Cardiac septum (tissue), 1 donor: ENCODE measurements at places on chromosomes 3 and 15.

GRCh38 chr15:76006136-76006778 is 6.0 kb downstream of the NRG4 start:
- DNase-seq, result no peak

DNA sequence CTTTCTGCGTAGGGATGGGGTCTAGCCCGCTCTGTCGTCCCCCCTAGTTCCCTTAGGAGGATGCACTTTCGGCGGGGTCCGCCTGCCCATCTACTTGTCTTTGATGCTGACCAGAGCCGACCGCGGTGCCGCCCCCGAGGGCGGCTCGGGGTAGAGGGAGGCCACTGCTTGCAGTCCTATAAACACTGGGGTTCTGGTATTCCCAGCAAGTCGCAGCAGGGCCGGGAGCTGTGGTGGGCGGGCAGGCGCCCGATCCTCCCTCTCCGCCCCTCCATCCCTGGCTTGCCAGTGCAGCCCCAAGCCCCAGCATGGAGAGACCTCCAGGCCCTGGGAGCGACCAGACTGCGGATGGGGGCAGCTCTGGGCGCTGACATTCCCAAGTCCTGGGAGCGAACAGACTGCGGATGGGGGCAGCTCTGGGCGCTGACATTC is 830 bp downstream of the SEMA4B start:
- DNase-seq, result no peak

- peak; percentile 38 for DNase-seq
Observed at GRCh38 chr15:25088261-25088790, 133.5 kb downstream of the SNRPN start.

DNA sequence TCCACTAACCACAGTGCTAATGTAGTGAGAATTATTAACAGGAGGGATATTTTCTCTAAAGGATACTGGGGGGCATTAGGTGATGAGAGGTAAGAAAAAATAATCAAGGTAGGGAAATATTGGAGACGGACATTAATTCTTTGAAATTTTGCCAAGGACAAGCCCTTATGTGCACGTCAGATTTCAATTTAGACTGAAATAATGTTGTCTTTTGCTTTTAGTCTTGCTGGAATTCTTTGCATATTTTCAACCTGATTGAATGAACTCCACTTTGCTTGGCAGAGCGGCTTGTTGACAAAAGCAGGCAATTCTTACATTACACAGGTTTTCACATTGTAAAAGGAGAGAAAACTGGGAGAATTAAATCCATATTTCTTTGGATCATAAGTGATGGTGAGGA is 25.0 kb upstream of the C3orf52 start:
- no peak for DNase-seq

DNA sequence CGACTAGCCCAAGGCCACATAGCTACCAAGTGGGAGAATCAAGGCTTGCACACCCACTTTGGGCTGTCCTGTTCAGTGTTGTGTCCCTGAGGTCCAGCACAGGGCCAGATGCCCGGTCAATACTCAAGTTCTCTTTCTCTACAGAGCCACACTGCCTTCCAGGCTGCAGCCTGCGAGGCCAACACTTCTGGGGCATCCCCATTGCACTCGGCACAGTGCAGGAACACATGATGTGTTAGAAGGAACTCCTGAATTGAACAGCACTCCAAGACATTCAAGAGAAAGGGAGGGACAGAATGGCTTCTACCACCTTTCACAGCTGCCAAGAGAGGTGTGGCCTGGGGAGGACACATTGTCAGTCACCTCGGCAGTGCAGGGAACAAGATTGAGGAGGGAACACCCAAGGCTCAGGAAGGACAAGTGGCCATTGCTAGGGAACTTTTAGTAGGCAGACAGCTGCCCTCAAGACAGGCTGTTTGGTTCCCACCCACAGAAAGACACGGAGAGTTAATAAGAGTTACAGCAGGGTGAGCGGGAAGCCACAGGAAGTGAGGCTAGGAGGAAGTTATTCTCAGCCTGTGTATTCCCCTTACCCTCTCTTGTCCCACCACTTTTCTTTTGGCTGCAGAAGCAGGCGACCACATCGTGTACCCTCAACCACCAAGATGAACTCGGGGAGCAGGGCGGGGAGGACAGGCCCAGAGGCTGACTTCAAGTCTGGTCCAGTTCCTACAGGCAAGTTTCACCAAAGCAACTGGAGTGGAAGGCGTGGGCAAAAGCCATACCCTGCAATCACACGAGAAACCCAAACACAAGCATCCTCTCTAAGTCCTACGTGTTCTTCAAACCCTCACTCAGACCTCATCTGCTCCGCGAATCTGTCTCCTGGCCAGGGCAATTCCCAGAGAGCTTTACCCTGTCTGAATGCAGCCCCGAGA is 69.4 kb downstream of the SRGAP3 start:
- no peak for DNase-seq
